ENCODE measurements at places on chromosomes 16 and 17. TPM values are rescaled to one million over a fixed set of nuclear protein-coding genes. Genes with fewer than 3 reads are reported as not detected.

EFCAB13 gene
- total RNA-seq: 6.8 TPM

- DNase-seq: no peak
These were observed 13.7 kb downstream of the CACNB1 start for GRCh38 chr17:39183720-39184119.

- DNase-seq: no peak
These were observed 5.7 kb upstream of the MILR1 start for GRCh38 chr17:64443086-64443760.

- DNase-seq: no peak
These were observed 108.3 kb downstream of the ZNF423 start for GRCh38 chr16:49747654-49748053.

DNA sequence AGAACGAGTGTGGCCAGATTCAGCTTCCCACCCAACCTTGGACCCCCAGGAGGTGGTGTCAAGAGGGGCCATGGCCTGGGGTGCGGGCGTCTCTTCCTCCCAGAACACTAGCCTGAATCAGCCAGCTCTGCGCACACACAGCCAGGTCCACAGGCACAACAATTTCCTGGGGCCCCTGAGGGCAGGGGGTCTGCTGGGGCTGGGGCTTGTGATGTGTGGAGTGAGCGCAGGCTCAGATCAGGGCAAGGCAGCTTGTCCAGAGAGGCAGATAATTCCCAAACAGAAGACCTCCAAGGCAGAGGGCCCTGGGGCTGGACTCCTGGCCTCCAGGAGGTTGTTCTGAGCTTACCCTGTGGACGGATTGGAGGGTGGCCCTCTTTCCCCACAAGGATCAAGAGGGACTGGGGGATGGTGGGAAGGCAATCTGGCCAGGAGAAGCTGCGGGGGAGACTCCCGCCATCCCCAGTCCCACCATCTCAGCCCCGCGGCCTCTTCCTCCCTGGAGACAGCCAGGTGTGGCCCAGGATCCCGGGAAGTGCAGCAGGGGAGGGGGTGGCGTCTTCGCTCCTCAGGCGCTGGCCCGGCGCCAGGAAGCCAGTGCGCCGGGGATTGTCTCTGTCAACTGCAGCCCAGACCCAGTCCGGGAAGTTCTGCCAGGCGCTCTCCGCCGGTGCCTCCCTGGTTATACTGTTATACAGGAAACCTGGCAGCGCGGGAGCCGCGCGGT lies 52.0 kb upstream of the AMZ2 start:
- DNase-seq: peak; percentile 40

DNA sequence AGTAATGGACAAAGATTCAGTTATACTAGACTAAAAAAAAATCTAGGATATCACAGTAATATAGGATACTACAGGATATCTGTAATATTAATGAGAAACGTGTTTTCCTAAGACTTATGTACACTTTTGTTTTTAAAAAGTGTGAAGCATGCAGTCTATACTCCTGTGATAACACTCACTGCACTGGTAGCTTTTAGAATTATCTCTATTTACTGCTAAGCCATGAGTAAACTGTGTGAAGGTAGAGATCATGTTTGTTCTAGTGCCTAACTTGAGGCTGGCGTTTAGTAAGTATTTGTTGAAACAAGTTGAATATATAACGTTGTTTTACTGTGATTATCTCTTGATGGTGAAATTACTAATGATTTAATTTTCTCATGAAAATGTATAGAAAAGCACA lies 23.9 kb downstream of the RPA1 start:
- no peak for DNase-seq

ANKS3 gene
- 11.6 TPM for total RNA-seq

GRCh38 chr16:79098907-79099306 lies 501.6 kb downstream of the MAF start:
- no peak for DNase-seq

All from left cardiac atrium (tissue), 4 donors.